CD4-positive, alpha-beta memory T cell (primary cell): ENCODE measurements at places on chromosomes 1 and 21.

DNA sequence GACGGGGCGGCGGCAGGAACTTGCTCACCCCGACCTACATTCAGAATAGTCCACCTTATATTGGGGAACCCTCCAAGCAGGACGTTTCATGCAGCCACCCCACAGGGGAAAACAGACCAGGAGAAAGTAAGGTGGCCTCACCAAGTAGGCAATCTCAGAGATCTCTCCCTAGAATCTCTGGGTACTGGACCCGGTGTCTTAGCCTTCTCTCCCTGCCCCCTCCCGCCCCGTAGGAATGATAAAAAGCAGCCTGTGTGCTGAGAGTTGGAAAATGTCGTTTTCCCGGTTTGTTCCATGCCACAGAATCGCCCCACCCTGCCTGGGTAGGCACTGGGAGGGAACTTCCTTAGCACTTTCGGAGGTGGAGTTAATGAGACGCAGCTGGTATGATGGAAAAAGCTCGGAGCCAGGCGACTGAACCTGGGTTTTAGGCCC, 789 bp upstream of the PTPN14 start:
- no peak for DNase-seq

DNA sequence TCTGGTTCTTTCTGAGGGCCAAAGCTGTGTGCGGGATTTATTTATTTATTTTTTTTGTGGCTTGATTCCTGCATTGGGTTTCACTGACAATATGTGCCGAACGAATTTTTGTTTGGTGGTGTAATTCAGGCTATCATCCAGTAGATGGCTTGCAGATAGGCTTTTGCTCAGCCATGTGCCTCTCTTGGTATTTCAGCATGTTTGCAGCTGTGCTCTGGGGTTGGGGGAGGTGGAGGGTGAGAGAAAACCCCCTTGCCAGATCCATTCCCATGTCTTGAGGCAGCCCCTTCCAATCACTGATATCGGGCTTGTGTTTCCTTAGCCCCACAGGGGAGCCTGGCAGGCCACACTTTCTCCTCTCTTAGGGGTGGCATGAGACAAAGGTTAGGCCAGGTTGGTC, 302.4 kb downstream of the PTGER3 start:
- DNase-seq, result no peak

- DNase-seq, result no peak
These were observed 53.2 kb downstream of the SYT2 start for GRCh38 chr1:202656951-202657646.

DNA sequence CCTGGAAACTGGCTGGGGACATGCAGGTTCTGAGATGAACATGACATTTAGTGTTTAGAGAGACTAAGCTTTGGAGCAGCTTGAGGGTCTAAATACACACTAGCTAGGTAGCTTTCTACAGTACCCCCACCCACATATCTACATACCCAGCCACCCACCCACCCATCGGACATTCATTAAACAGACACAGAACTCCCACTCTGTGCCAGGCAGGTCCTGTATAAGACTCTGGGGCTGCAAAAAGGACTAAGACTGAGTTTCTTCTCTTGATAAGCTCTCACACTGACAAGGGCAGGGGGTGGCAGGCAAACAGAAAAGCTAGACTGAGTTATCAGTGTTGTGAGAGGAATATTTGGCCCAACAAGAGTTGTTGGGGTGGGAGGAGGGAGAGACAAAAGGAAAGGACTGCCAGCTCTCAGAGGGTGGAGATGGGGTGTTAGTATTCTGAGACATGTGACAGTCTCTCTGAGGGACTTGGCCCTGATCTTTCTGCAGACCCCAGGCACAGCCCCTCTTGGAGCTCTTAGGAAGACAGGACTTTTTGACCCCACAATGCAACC, 6.8 kb downstream of the MAP7D1 start:
- DNase-seq, result no peak

- no peak for DNase-seq
These were observed 20.7 kb downstream of the C1QB start for GRCh38 chr1:22673486-22674409.

DNA sequence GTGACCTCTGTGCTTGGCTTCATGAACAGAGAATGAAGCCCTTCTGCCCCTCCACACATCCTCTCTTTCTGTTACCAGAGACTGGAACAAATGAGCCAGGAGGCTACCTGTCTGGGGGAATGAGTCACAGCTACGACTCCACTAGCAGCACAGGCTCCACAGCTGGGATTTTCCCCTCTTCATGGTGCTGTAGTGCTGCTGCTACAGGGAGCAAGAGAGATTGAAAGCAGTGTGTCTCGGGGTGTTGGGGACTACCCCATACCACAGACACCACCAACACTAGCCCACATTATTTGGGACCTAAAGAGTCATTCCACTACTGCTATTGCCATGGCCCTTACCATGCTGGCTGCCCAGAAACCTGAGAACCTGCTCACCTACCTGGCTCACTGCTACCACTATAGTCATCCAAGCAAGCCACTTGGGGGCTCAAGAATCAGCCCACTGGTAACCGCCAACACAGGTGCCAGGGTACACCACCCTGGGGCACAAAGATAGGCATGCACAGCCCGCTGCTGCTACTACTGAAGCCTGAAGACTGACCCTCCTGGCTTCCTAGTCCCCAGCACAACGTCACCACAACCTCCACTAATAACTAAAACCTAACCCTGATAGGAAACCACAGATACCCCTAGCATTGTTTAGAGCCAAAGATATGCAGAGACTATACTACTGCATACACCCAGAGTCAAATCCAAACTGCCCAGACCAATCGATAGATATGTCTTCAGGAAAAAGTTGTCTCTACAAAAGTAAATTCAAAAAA, 17.7 kb downstream of the CD1E start:
- DNase-seq, result no peak

- no peak for DNase-seq
These were observed 14.2 kb upstream of the RGS4 start for GRCh38 chr1:163055005-163055404.

- DNase-seq, result no peak
These were observed 165.8 kb upstream of the C1orf105 start for GRCh38 chr1:172254521-172255222.

GRCh38 chr1:28830814-28831213, 18.8 kb downstream of the OPRD1 start:
- no peak for DNase-seq

DNA sequence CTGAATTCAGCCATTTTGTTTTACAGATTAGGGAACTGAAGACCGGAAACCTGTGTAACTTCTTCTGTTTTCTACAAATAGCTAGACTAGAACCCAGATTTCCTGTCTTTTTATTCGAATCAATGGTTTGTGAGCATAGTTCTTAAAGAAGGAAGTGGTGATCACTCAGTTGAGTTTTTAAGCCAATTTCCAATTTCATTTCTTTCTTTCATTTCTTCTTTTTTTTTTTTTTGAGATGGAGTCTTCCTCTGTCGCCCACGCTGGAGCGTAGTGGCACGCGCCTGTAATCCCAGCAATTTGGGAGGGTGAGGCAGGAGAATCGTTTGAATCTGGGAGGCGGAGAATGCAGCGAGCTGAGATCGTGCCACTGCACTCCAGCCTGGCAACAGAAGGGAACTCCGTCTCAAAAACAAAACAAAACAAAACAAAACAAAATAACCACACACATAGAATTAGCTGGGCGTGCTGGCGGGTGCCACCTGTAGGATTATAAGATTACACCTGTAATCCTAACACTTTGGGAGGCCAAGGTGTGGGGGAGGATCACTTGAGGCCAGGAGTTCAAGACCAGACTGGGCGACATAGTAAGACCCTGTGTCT, 3.0 kb upstream of the MDM4 start:
- DNase-seq, result peak; percentile 77

GRCh38 chr1:55560266-55560665, 345.1 kb upstream of the USP24 start:
- DNase-seq, result no peak

- DNase-seq, result no peak
These were observed 6.1 kb upstream of the PTBP2 start for GRCh38 chr1:96715482-96715881.

- DNase-seq, result no peak
These were observed 175.6 kb downstream of the SIPA1L2 start for GRCh38 chr1:232454227-232454886.

GRCh38 chr1:238438311-238439270, 547.9 kb upstream of the ZP4 start:
- DNase-seq, result no peak

DNA sequence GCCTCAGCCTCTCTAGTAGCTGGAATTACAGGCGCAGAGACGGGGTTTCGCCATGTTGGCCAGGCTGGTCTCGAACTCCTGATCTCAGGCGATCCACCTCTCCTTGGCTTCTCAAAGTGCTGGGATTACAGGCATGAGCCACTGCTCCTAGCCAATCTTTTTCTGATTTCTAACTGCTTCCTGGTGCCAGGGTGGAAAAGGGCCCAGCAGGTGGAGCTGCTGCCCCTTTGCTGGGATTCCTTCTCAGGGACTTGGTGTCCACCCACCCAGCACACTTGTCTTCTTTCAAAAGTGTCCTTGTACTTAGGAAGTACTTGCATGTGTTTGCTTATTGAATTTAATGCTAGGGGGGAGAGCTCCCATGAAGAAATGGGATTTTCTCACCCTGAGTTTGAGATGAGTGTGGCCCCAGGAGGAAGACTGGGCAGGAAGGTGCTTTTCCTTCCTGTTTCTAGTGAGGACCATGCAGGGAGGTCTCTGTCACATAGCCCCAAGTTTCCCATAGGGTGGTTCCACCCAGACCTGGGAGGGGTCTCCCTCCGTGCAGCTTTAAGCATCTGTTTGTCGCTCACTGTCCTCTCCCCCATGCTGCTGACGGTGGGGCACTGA, 14.2 kb downstream of the UTP11 start:
- DNase-seq, result peak; percentile 46

DNA sequence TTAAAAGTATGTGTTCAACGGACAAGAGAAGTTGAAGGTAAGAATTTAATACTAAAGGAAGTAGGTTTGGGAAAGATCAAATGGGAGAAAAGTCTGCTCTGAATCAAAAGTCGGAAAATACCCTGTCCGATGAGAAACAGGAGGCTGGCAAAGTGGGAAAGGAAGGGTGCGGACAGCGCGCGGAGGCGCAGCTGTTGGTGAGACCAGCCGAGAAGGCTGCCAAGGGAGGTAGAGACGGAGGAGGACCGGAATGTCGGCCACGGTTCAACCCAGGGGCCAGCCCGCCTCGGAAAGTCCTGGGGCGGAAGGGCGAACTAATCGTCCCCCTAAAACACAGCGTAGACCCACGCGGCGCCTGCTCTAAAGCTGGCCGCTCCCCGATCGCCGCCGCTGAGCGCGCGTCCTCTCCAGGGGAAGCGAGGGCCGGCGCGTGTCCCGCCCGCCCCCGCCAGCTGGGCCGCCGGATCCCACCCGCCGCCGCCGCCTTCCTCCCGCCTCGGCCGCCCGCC, 639 bp upstream of the SPATA1 start:
- no peak for DNase-seq

GRCh38 chr1:1435106-1435903, at the start of gene VWA1:
VWA1 (plus strand) TSS chr1:1435690; CDS start chr1:1435749, 59 bp downstream.
- peak; percentile 42 for DNase-seq

- DNase-seq, result no peak
These were observed 28.1 kb upstream of the ACBD6 start for GRCh38 chr1:180530501-180530900.

DNA sequence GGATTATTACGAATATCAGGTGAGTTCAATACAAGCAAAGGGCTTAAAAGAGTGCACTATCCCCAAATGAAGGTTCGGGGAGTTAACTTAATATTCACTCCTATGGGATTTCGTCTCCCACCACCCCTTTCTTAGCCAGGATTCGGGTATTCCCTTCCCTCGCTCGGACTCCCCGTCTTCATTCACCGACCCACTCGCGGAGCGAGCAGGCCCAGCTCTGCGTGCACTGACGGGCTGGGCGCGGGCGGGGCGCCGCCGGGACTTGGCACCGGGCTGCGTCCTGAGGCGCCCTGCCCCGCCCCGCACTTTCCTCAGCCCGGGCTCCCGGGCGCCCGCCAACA, 7.7 kb upstream of the MPZL1 start:
- DNase-seq, result no peak

GRCh38 chr1:63042278-63042677, 258.3 kb downstream of the ATG4C start:
- no peak for DNase-seq

DNA sequence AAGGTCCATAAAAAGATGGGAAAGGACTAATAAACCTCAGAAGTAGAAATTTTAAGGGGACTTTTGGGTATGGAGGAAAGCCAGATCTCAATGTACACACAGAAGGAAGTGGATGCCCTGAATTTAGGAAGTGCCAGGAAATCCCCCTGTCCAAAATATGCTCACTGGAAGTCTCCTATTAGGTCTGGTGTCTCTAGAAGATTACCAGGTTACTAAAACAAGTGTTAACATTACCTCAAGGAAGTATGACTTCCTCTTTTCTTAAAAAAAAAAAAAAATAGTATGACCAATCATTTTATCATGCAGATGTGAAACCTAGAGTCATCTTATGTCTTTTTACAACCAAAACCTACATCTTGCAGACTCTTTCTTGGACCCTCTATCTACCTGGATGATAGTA, 30.7 kb downstream of the CD58 start:
- no peak for DNase-seq

DNA sequence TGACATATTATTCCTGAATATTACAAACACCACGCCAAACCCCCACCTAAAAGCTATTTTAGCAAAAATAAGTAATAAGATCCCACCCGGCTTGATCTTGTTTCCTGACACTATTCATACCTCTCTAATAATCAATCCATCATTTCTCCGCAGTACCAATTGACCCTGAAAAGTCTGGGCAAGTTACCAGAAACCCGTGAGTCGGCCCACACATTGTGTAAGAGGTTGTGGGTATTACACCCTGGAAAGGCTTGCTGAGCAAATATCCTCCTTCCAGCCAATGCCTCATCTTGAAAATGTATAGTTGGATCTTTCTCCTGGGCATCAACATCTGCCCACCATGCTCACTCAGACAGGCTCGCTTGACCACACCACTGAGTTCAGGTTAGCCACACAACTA, 451.0 kb downstream of the TTLL7 start:
- no peak for DNase-seq

- peak; percentile 91 for DNase-seq
These were observed 81.4 kb downstream of the TGFBR3 start for GRCh38 chr1:91804546-91805023.

- DNase-seq, result no peak
These were observed 37.3 kb downstream of the RGS4 start for GRCh38 chr1:163106364-163106987.

GRCh38 chr1:10304295-10304694, 93.9 kb downstream of the KIF1B start:
- no peak for DNase-seq

- DNase-seq, result no peak
These were observed 189.7 kb downstream of the SEC16B start for GRCh38 chr1:177780096-177780700.
